Mammary epithelial cell (primary cell): ENCODE measurements at places on chromosomes 1 and 21. TPM values are rescaled to one million over a fixed set of nuclear protein-coding genes. Genes with fewer than 3 reads are reported as not detected.

- no peak for DNase-seq
Measured at GRCh38 chr1:158208586-158209116, 28.0 kb downstream of the CD1D start.

Gene KRTAP22-2
- not detected for total RNA-seq

Gene WNT3A
- total RNA-seq: not detected

Gene NBPF4
- not detected for total RNA-seq
